ENCODE measurements at places on chromosomes 5 and 9.

- no peak for DNase-seq
Measured at GRCh38 chr9:83444110-83444509, 94.1 kb downstream of the FRMD3 start.

DNA sequence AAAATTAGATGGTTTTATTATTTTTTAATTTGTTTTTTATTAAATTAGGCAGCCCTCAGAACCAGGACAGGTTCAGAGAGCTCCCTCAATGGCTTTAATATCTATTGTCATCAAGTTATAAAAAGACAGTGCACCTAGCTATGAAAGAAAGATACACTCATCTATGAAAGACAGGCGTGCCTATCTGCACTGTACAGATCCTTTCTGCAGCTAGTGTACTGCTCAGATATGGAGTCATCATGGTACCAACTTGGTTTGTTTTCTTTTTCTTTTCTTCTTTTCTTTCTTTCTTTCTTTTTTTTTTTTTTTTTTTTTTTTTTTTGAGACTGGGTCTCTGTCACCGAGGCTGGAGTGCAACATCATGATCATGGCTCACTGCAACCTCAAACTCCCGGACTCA is 54.8 kb upstream of the GPBP1 start:
- DNase-seq = no peak

GRCh38 chr5:116732591-116732990 is 158.0 kb upstream of the SEMA6A start:
- DNase-seq = no peak

DNA sequence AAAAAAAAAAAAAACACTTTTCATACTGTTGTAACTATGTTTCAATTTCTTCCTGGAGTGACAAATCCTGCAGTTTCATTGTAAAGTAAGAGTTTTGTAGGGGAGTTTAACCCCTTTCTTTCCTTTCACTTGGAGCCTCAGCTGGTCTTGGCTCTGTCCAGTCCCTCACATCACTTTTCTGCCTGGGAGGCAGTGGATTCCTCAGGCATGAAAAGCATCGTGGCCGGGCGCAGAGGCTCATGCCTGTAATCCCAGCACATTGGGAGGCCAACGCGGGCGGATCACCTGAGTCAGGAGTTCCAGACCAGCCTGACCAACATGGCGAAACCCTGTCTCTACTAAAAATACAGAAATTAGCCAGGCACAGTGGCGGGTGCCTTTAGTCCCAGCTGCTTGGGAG is 45.6 kb upstream of the MYO10 start:
- DNase-seq = no peak

DNA sequence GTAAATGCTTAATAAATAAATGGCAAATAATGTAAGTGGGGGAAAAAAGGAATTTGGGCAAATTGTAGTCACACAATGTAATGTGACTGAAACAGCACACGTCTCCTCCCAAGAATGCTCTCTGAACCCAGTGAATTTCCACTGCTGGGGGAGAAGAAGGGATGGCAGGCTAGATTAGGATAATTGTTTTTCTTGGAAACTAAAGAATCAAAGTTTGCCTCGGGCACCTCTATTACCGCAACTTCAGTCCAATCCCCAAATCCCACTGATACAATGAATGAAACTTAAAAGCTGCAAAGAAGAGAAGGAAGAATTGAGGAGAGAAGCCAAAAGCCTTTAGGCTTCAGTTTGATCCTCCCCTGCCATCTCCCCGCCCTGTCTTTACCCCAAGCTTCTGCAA is 423.2 kb upstream of the PAPPA start:
- DNase-seq = no peak

DNA sequence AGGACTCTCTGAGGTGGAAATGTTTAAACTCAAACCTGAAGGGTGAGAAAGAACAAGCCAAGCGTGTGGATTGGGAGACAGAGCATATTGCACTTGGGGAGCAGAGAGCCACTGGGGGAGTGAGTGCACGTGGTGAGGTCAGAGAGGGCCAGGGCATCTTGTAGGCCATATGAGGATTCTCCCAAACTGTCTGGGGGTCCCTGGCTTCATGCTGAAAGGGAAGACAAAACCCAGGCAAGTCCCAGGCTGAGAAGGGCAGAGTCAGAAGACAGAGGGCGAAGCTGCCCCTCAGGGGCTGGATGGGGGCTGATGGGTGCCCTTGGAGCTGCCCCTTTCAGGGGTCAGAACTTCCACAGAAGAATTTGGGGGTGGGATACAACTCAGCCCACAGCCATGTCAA is 215.3 kb upstream of the S1PR3 start:
- DNase-seq = no peak

DNA sequence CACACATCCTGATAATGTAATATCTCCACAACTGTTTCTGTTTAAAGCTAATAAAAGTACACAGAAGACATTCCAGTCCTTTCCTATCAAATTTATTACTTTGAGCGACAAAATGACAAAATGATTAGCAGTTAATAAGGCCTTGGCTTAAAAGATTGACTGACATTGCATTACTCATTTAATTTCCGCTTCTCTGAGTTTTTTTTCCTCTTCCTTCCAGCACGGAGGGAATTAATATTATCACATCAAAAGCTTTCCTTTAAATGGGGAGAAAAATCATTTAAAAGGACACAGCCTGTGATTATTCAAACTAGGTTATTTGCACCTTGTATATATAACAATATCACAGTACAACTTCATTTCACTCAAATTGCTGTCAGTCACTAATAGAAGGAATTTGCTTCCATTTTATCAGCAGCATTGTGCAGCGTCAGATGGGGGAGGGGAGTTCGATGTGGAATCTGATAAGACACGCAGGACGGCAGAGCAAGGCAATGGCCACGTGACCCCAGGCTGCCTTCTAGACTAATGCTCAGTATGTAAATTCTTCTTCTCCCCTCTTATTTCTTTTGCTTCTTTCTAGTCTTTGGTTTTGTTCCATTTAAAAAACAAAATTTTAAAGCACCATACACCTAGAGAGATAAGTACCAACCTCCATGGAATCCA is 400.5 kb downstream of the IRX1 start:
- no peak for DNase-seq

DNA sequence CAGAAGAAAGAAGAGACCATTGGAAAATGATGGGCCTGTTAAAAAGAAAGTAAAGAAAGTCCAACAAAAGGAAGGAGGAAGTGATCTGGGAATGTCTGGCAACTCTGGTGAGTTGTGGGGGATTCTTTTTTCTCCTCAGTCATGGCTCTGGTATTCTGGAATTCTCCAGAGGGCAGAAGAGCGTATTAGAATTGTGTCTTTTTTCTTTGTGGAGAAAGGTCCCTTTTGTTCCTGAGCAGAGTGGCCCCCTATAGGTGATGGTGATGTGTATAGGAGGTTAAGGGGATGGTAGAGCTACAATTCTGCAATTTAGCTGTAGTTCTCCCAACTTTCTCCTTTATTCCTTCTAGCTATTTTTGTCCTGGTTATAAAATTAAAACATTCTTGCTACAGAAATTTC is 1.6 kb upstream of the DHFR start:
- DNase-seq = no peak

GRCh38 chr5:171537070-171537849 is 117.8 kb downstream of the FGF18 start:
- no peak for DNase-seq

DNA sequence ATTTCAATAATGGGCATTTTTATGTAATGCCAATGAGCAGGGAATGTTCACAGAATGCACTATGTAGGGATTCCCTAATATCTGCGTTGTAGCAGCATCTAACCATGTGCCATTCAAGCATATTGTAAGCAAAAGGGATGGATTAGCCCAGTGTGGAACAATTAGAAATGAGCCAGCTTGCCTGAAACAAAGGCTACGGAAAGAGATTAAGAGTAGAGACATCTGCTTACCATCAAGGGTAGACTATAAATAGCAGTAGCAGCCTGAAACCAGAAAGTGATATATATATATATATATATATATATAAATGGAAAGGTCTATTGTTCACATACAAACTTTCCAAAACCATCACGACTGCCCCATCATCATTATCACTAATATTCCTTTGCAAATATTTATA is 31.9 kb upstream of the CEP120 start:
- DNase-seq = no peak

- DNase-seq = no peak
Measured at GRCh38 chr5:122478741-122479442, 166.9 kb downstream of the SNCAIP start.

DNA sequence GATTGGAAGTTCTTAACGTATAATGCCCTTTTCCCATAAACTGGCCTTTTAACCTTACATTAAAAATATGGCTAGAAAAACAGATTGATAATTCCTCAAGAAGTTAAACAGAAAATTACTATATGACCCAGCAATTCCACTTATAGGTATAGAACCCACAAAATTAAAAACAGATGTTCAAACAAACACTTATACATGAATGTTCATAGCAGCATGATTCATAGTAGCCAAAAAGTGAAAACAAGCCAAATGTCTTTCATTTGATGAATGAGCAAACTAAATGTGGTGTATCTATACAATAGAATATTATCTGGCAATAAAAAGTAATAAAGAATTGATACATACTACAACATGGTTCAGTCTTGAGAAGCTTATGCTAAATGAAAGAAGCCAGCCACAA is 35.5 kb downstream of the POU5F2 start:
- no peak for DNase-seq

- DNase-seq = no peak
Measured at GRCh38 chr9:129640086-129640870, 1.7 kb downstream of the ASB6 start.

DNA sequence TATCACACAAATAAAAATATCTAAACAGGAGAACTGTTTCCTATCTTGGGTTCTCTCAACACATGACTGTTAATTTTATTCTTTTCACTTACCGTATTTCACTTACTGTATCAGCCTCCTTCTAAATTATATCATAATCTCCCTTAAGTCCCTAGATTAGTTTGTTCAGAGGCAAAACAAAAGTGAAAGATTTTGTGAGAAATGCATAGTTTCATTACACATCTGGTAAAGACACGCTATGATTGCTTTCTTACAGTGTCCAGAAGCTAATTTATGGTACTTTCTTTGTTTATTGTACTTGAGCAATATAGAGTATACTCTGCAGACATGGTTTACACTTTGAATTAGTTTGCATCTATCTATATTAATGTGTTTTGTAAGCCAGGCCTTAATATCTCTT is 159.7 kb upstream of the TLX3 start:
- no peak for DNase-seq

DNA sequence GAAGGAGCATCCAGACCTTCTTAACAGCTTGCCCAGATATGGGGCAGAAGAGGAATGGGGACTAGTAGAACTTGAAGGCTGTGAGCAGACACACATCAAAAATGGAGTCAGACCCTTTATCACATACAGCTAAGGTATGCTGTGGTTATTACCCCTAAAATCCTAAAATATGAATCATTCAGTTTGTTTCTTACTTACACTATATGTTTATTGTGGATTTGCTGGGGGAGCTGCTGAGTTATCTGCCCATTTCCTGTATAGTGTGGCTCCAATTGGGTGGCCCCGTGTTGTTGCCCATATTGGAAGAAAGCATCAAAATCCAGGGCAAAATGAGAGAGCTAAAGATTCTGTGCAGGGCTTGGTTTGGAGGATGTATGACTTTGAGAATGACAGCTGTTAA is 56.9 kb downstream of the AP3S1 start:
- no peak for DNase-seq

- no peak for DNase-seq
Measured at GRCh38 chr5:180665682-180666404, 16.4 kb upstream of the FLT4 start.

- no peak for DNase-seq
Measured at GRCh38 chr5:76757049-76757448, 41.1 kb downstream of the F2R start.

DNA sequence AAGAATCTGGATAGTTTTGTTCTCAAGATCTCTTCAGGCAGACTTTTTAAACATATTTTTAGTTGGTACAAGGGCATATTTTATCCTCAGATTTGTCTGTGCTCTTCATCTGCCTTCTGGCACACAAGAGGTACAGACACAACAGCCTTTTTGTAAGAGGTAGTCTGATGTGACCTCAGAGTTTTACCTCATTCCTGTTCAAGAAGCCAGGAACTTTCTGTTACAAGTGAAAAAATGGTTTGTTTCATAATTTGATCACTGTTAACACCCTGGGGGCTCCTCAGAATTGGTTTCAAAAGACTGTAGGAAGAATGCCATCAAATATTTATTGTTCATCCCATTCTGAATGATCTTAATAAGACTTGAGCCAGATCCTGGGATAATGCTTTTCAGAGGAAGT is 136.7 kb downstream of the PRKACG start:
- DNase-seq = no peak

DNA sequence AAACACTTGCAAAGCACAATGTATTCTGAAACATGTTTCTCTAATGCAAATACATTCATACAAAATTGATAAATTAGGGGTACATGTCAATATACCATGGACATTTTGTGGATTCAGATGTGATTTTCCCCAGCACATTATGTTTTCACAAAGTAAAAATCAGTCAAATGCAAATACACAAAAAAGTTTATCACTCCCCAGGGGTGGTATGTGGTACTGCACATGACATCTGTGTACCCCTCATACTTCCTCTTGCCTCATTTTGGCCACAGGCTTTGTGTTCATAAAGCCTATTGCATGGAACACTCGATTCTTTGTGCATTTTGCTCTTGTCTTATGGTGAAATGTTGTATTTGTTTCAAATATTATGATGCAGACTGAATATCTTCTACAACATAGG is 116.8 kb upstream of the PDE4D start:
- DNase-seq = no peak

GRCh38 chr5:150960791-150961396 is 56.1 kb upstream of the ZNF300 start:
- no peak for DNase-seq

GRCh38 chr9:120191141-120191540 is 388.8 kb downstream of the CDK5RAP2 start:
- DNase-seq = no peak

DNA sequence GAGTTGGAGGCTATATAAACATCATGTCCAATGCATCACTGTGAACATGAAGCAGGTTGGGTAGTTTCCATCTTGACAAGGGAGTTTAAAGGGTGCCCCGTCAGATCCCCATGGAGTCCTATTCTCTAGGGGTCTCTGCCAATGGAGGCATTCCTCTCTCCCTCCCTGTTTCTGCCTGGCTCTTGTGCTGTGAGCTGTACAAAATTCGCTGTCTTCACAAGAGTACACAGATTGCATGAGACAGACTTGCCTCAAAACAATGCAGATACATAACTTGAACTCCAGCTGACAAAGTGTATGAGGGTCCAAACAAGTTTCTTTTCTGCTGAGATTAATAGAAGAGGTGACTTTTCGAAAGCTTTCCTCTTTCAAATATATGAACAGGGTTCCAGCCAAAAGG is 165.2 kb downstream of the SPOCK1 start:
- no peak for DNase-seq

- DNase-seq = no peak
Measured at GRCh38 chr5:58641533-58641932, 58.7 kb downstream of the RAB3C start.

GRCh38 chr9:13520069-13520468 is 240.6 kb upstream of the MPDZ start:
- no peak for DNase-seq

- DNase-seq = no peak
Measured at GRCh38 chr5:150320044-150320613, 17.4 kb upstream of the ARSI start.

GRCh38 chr5:180844858-180845257 is 16.2 kb downstream of the ZFP62 start:
- no peak for DNase-seq
